ENCODE measurements at places on chromosomes 1 and 21.

- no peak for DNase-seq
Measured at GRCh38 chr1:201514466-201514865, 7.5 kb upstream of the CSRP1 start.

- DNase-seq, result peak; percentile 55
Measured at GRCh38 chr1:186139701-186140100, 235.4 kb downstream of the TPR start.

DNA sequence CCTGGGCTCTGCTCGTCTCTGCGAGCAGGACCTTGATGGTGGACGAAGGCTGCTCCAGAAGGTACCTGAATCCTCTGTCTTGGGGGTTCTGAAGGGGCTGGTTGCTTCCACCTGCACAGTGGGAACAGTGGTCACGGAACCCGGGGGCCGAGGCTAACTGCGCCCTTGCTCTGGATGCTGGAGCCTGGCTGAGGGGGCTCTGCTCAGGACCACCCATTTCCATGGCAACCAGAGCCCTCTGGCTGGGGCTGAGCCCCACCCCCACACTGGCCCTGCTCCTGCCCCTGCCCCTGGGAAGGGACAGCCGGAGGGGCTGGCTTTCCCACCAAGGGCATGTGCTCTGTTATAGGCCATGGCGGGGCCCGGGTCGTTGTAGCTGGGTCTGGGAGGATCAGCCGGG, 462.3 kb downstream of the PTPRU start:
- DNase-seq, result no peak

DNA sequence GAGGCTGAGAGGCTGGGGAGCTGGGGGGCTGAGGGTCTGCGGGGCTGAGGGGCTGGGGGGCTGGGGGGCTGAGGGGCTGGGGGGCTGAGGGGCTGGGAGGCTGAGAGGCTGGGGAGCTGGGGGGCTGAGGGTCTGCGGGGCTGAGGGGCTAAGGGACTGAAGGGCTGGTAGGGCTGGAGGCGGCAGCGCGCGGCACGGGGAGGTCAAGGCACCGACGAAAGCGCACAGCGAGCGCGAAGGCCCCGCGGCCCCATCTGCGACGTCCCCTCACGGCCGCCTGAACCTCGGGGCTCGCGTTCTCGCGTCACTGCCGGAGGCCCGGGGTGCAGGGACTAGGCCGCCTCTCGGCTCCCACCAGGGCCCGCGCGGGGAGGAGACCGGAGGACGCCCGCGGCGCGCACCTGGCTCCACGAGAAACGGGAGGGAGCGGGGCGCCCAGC, 356 bp downstream of the INTS11 start:
- no peak for DNase-seq

GRCh38 chr1:23118957-23119792, 49.5 kb downstream of the LUZP1 start:
- no peak for DNase-seq

DNA sequence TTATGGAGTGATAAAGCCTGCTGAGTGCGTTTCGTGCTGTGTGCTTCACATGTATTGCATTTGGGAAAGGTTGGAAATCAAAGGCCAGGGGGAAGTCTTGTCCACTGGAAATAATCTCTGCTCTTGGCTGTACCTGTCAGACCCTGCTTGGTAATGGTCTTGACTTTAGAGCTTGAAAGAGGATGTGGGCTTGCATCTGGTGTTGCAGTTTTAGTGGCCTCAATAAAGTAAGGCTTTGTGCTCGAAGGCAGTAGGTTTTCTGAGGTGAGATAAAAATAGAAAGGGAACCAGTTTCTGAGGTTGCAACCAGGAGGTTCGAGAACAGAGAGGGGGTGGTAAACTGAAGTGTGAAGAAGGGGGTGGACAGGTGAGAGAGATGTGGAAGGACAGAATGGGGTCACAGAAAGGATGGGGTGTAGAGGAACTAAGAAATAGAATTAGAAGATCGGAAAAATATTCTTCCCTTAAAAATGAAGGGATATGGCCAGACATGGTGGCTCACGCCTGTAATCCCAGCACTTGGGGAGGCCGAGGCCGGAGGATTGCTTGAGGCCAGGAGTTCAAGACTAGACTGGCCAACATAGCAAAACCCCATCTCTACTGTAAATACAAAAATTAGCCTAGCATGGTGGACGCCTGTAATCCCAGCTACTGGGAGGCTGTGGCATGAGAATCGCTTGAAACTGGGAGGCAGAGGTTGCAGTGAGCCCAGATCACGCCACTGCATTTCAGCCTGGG, 1.5 kb downstream of the S100PBP start:
- DNase-seq, result no peak

- no peak for DNase-seq
Measured at GRCh38 chr21:15243406-15243805, 178.6 kb upstream of the NRIP1 start.

DNA sequence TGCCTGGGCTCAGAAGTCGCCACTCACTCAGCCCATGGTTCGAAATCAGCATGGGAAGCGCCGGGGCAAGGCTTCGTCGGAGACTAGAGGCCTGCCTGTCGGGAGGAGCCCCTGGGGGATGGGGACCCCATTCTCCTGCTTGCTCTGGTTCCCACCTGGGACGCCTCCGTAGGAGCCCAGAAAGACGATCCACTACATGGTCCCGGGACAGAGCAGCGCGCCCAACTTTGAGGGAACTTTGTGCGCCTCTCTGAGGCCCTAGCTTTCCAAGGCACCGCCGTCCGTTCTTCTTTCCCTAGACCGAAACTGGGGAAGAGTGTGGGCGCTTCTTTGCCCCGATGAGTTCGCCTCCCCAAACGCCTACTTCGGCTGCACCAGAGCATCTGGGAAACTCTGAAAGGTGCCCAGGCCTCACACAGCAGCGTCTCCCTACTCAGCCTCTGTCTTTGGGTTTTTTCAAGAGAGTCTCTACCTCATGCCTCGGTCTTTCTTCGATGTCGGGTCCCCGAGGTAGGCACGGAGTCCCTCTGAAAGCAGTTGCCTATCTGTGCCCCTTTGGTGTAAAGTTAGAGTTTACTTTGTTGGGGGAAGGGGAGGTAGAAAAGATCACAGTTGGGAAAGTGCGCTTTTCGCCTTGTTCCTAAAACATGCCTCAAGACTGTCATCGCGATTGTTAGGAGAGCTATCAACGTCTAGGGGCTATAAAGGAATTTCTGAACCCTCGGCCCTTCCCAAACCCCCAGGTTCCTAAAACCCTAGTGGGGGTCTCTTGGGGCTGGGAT, 14.0 kb downstream of the NR5A2 start:
- no peak for DNase-seq

- DNase-seq, result no peak
Measured at GRCh38 chr1:62528015-62528414, 69.3 kb upstream of the ANGPTL3 start.

Measured in skeletal muscle cell (primary cell).